ENCODE measurements at places on chromosomes 12 and 14.
A peak's percentile ranks its signal among the peaks of the same experiment; 100 is the strongest.

DNA sequence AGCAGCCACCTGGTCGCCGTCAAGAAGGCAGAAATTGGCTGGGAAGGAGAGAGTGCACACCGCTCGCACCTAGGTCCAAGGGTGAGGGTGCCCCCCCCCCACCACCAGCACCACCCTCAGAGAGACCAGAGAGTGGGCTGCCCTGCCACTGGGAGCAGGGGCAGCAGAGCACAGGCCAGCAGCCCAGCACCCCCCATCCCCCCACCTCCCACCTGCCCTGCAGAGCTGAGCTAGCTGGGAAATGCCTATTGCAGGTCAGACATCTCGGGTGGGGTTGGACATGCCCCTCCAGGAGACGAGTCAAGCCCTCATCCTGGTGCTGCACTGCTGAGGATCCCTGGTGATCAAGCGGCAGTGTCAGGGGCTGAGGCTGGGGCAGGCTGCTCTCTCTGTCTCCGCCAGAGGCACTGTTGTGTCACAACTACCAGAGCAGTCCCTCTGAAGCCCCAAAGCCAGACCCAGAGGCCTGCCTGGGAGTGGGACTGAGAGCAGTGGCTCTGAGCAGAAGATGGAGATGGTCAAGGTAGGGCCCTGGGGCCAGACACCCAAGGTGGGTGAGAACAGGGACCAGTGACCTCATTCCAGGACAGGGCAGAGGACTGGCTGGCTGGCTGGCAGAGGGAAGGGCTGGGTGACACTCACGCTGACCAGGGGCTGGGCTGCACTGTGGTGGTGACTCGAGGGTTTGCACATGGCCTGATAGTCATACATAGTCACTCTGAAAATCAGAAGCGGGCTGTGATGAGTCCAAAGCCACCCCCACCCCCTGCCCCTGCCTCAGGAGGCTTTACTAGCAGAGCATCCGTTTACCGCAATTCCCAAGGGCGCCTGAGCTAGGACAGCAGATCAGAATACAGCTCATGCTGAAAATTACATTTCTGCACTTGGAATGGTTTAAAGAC is 19.7 kb upstream of the LRTM2 start:
- no peak for DNase-seq

GRCh38 chr14:64232095-64232838 is 61.9 kb downstream of the ESR2 start:
- peak; percentile 76 for DNase-seq

GRCh38 chr14:31229009-31229408 is 21.4 kb upstream of the HECTD1 start:
- no peak for DNase-seq

- no peak for DNase-seq
These were observed 593 bp upstream of the PA2G4 start for GRCh38 chr12:56103823-56104108.

- no peak for DNase-seq
These were observed 697 bp upstream of the HOXC5 start for GRCh38 chr12:54032086-54032619.

- DNase-seq, result no peak
These were observed 11.1 kb downstream of the BEST3 start for GRCh38 chr12:69688021-69688420.

DNA sequence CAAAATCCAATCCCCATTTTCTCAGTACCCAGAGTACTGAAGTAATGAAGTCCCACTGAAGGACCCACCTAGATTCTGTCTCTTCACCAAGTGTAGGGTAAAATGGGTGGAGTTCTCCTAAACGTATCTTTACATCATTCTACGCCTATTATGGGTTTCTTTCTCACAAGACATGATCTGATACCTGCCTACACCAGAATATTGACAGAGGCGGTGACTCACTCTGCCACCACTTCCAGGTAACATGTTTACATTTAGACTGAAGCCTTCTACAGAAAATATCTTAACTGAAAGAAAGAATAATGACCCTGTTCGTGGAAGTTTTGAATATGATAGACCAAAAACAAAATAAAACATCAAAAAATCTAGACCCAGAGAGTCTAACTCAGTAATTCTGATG is 89.8 kb downstream of the BTG1 start:
- peak; percentile 68 for DNase-seq

GRCh38 chr12:124443931-124444712 is 123.3 kb downstream of the NCOR2 start:
- no peak for DNase-seq

DNA sequence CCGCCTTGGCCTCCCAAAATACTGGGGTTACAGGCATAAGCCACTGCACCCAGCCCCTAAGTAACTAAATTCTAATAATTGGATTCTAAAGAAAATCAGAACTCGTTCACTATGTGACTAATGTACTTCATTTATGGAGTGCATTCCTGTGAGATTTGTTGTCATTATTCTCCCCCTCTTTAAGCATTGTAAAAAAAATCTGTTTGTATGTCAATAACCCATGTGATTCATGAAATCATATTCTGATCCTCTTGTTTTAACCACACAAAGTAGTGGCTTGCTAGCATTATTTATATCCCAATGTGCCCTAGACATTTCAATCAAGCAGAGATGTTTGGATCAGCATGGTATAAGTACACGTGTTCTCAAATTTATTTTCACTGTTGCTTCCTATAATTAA is 78.2 kb upstream of the OSBPL8 start:
- DNase-seq, result no peak

DNA sequence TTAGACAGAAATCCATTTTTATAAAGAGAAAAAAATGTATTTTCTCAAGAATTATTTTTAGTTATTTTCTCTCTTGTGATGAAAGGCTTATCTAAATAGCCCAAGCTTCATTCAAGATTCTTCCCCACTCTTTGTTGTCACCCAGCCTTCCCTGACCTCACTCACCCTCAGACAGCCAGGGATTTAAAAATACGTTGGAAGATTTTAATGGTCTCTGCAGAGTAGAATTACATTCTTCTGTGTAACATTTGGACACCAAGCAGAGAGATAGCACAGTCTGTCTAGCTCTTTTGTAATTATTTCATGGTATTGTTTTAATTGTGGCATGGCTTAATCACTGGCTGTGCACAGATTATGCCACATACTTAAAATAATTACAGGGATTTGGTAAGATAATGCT is 130.3 kb downstream of the IGF1 start:
- no peak for DNase-seq

GRCh38 chr12:100458191-100458590 is 15.5 kb upstream of the NR1H4 start:
- no peak for DNase-seq

- no peak for DNase-seq
These were observed 49.1 kb downstream of the SSPN start for GRCh38 chr12:26244503-26244902.

- DNase-seq, result no peak
These were observed 10.6 kb upstream of the PHLDA1 start for GRCh38 chr12:76042147-76042546.

GRCh38 chr14:89616852-89617341 is 199.9 kb upstream of the FOXN3 start:
- peak; percentile 56 for DNase-seq

- no peak for DNase-seq
These were observed 591.0 kb upstream of the TMEM132C start for GRCh38 chr12:127675936-127676335.

DNA sequence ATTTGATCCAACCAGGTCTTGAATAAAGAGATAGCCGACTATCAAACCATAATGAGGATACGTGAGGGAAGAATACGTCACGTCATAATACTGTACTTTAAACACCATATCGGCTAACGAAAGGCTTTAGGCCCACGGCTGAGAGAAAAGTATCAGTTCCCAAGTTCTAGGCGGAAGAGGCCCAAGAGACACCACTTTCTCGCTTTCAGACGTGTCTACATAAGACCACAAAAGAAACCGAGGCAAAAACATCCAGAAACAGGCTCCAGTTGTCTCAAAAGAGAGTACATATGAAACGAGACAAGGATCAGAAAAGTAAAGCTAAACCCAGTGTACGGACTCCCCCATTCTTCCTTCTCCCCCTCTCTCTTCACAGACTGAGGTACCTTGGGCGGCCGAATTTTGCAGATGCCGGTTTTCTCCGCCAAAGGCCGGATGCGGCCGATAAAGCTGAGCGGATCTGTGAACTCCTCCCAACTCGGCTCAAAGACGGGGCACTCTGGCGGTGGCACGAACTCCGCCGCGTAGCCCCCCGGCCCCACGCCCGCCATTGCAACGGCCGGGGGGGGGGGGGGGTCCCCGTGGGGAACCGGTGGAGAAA is 479 bp downstream of the KDM5A start:
- peak; percentile 39 for DNase-seq

DNA sequence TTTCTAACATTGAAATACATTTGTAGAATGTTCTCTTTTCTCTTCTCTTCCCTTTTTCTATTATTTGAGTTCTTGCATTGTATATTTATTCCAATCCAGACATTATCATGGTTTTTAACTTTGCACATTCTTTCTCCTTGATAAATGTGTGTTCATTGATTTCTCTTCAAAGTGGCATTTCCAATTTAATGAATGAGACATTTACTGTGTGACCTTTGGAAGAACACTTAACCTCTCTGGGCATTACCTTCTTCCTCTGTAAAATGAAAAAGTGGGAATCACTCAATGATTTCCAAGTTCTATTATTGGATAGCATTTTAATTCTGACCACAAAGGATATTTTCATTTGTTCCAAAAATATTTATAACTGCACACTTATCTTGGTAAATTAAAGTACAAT is 1095.8 kb downstream of the GALC start:
- DNase-seq, result no peak

DNA sequence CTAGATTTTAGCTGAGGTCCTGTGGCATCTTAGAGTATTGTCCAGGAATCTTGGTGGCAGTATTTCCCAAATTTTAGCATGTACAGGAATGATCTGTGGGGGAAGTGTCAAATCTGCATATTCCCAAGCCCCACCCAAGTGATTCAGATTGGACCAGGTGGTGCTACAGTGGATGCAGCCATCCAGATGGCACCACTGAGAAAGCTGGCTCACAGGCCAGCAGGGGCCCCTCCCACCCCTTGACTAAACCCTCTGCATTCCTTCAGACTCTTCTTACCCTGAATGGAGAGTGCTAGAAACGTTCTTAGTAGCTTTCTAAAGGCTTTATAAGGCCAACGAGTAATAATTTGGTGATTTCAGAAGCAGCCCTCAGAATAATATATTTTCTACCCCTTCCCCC is 255.2 kb downstream of the NRXN3 start:
- DNase-seq, result no peak

GRCh38 chr14:101808020-101808641 is 46.6 kb downstream of the PPP2R5C start:
- DNase-seq, result no peak

DNA sequence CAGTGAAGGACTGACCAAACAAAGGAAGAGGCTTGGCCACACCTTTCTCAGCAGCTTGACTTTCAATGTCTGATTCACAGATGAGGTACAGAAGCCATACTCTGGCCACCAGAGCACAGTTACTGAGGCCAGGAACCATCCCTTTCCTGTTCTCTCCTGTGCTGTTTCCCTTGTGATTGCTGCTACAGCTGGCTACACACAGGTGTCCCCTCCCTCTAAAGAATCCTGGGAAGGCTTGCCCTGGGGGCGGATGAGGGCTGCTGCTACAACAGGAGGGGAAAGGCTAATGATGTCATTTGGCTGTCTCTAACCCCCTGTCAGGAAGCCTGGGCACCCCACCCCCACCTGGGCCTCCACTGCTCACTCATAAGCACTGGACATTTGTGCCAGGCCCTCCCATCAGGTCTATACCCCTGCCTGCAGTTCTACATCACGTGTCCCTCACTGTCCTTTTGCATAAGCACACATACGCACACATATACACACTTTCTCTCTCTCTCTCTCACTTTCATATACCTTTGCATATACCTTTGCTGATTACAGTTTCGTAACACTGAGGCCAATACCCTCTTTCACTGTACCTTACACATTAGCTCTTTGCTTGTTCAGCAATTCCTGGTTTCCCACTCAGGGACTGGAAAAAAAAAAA is 41.4 kb downstream of the PRPF40B start:
- no peak for DNase-seq

GRCh38 chr12:104482113-104482512 is 25.4 kb downstream of the CHST11 start:
- no peak for DNase-seq

GRCh38 chr12:79300199-79300568 is 390.6 kb downstream of the PAWR start:
- DNase-seq, result no peak

DNA sequence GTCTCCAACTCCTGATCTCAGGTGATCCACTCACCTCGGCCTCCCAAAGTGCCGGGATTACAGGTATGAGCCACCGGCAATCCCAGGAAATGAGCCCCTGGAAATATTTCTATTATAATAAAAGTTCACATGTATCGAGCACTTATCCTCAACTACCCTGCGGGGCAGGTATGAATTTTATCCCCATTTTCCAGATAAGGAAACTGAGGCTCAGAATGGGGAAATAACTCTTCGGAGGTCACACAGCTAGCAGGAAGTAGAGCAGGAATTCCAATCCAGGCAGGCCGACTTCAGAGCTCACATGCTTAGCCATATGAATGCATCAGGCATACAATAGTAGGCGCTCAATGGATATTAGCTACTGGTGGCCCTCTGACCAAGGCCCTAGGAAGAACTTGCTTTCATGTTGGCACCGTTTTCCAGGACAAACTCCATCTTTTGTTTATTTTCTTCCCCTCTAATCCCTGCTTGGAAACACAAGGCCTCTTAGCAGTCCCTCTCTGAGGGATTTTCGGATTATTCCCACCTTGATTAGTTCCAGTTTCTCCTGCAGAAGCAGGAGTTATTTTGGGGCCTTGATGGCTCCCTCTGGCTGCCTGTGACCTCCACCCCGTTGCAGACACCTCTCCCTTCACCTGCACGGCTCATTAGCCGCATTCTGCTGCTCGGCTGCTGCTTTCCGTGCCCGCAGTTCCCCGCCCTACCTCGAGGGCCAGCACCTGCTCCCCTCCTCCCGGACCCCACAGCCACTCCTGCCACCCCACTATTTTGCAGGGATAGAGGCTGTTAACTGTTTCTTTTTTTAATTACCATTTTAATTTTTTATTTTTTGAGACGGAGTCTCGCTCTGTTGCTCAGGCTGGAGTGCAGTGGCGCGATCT is 18.7 kb upstream of the POP5 start:
- DNase-seq, result no peak

DNA sequence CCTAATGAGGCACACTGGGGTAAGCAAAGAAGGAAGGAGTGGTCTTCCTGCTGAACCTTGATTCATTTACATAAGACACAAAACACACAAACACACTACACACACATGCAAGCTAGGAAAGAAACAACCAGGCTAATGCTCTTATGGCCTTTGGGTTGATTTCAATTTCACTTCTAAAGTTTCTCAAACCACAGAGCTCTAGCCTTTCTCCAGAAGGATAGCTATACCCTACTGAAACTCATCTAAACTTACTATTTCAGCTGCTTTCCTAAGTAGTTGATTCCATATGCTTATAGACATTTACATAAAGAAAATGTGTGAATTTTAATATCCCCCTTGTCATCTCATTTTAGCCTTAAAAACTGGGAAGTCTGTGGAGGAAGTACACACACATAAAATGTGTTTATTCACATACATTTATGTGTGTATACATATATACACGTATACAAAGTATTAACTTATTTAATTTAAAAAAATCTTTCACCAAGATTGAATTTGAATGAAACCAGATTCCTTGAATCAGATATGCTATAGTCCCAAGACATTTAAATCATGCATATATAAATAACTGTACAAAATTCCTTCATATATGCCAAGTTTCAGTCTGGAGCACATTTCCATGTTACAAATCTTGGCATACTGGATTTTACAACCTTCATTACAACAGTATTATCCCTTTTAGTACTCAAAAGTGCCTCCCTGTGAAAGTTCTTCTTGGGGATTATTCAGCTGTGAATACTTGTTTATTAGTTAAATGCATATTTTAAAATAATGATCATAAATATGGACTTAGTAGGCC is 231.8 kb upstream of the NPAS3 start:
- no peak for DNase-seq

- DNase-seq, result no peak
These were observed 4.6 kb downstream of the ANO6 start for GRCh38 chr12:45220363-45220931.
